ENCODE measurements at places on chromosomes 3 and 15.

GRCh38 chr15:73941044-73941443, 14.8 kb downstream of the LOXL1 start:
- DNase-seq: peak; percentile 93

GRCh38 chr3:13073326-13074005, at the start of gene IQSEC1:
TSS of gene IQSEC1 (minus strand) at chr3:13073429. CDS start at chr3:13073014, 415 bp downstream.
- DNase-seq: no peak

DNA sequence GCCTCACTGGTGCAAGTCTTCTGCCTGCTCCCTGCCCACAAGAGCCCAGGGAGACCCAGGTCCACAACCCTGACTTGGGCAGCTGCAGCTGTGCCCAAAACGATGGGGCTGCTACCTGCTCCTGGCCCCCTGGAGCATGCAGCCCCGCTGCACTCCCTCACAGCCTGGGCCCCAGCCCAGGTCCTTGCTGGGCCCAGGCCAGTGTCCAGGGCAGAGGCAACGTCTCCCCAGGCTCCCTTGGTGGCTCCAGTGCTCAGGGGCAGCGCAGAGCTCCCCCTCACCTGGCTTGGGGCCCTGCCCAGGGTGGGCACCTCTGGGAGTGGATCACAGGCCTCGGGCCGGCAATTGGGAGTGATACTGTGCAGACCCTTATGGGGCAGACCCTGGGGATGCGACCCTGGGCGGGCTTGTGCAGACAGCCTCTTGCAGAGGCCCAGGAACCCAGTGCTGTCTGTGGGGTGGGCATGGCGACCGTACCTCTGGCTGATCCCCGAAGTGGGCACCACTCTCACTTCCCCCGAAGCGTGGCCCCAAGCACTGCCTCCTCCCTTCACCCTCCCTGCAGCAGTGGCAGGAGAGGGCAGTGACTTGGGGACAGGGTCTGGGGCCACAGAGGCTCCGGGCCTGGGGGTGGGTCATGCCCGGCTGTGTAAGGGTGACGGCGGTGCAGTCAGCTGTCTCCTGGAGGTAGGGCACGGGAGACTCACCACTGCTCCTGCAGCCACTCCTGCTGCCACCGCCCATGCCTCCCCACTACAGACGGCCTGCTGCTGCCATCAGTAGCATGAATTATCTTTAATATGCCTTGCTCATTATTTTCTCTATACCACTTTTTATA, 255.9 kb downstream of the DOCK3 start:
- DNase-seq: no peak

- no peak for DNase-seq
Measured at GRCh38 chr15:91886878-91887277, 33.4 kb downstream of the SLCO3A1 start.

- DNase-seq: no peak
Measured at GRCh38 chr3:160009525-160009924, 20.9 kb downstream of the IL12A start.

- DNase-seq: peak; percentile 84
Measured at GRCh38 chr3:128549283-128550112, 56.5 kb upstream of the GATA2 start.

- no peak for DNase-seq
Measured at GRCh38 chr15:20386198-20386597, 155.4 kb downstream of the GOLGA6L6 start.

DNA sequence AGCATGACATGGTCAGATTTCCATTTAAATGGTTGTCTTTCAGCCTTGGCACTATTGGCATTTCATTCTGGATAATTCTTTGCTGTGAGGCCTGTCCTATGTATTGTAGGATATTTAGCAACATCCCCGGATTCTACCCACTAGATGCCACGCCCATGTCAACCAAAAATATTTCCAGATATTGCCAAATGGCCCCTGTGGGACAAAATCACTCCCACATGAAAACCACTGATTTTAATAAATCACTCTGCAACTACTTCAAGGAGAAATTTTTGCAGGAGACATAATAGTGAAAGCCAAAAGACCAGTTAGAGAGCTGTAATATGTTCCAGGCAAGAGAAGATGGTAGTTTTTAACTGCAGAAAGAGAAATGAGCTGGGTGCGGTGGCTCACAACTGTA, 55.9 kb upstream of the RARB start:
- DNase-seq: peak; percentile 2

GRCh38 chr15:68909601-68910100, 20.7 kb upstream of the SPESP1 start:
- DNase-seq: no peak

DNA sequence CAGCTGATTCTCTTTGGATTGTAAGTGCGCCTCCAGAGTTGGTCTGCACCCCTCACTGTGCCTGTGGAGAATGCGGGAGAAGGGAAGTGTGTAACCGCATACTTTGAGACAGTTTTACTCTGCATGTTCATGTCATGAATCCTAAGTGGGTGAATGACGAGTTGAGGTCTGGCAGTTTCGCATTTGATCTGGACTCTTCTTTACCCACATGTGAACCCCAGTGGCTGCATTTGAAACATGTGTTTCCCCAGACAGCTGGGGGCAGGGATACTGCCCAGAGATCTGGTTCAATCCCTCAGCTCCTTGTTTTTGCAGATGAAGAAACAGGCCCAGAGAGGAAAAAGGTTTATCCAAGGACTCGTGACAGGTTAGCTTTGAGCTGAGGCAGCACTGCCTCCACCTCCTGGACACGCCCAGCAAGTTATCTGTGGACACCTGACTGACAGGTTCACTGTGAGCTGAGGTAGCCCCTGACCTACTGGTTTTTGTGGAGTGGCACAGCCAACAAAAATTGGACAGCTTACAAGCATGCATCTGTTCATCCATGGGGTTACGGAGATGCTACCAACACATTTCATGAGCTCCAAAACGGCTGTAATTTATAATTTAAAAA, 207.3 kb downstream of the XXYLT1 start:
- DNase-seq: no peak

GRCh38 chr3:74165211-74165610, 449.2 kb downstream of the CNTN3 start:
- DNase-seq: no peak

GRCh38 chr3:9781978-9782603, 10.2 kb downstream of the TADA3 start:
- no peak for DNase-seq

DNA sequence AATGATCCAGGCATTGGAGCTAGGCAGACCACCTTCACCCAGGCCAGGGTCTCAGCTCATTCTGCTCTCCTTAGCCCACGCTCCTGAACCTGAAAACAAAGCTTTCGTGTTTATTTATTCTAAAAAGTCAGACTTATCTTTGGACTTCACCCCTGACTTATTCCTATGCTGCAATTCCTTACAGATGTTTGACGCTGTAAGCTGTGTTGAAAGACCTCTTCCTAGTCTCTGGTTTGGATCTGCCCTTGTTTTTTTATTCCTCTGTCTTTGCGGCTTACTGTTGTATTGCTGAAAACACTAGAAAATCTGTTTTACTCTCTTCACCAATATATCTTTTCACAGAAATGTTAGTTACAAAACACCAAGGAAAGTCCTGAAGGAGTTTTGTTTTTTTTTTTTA, 40.5 kb upstream of the LDHAL6B start:
- DNase-seq: no peak

GRCh38 chr15:73258271-73259108, 110.3 kb downstream of the HCN4 start:
- no peak for DNase-seq

DNA sequence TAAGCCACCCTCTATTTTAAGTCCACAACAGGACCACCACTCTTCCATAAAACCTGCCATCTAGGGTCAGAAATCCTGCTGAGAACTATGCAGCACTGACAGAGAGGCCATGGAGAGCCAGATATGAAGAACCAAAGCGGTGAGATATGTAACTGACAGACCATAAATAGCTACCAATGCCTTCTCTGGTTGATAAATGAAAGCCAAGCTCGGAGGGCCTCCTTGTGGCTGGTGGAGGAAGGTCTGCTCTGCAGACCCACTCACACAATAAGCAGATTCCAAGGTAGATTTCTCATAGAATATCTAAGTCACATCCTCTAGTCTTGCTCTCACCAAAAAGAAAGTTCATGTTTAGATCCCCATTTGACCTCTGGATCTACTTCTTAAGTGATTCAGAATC, 38.9 kb downstream of the RYK start:
- peak; percentile 67 for DNase-seq

GRCh38 chr3:82222401-82222800, 461.0 kb upstream of the GBE1 start:
- no peak for DNase-seq

DNA sequence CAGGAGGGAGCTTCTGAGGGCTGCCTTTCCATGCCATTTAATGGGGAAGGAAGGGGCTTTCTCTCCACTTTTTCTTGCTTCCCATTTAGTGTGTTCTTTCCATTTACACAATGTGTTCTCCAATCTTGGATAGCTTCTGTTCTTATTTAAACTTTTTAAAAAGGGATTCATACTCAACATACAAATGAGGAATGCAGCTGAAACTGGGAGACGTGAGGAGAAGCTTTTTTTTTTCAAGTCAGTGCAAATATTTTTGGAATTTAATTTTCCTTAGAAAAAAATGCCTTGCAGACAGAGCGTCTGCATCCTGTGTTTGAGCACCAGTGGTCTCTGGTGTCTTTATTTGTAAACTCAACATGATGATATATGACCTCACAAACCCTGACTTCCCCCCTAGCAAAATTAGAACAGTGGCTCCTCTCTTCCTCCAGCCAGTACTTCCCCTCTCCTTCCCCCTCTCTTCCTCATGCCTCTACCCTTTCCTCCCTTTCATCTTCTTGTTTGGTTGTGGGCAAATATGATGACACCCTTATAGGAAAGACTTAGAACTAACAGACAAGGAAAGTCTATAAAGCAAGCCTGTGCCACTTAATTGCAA, 48.1 kb upstream of the PCSK6 start:
- DNase-seq: no peak

DNA sequence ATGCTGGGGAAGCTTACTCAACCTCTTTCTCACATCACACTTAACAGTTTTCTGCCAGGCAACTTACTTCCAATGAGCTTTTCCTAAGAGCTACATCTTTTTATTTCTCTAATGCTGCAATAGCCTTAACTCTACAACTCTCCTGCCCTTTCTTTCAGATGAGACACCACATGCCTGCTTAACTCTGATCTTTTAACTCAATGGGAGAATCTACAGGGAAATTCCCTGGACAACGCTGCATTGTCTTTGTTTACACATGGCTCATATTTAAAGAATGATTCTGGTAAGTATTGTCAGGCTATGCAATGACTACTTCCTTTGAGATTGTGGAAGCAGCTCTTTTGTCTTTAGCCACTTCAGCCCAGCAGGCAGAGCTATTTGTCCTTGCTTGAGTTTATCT, 353.1 kb upstream of the BCHE start:
- peak; percentile 65 for DNase-seq

- DNase-seq: no peak
Measured at GRCh38 chr3:67809370-67809935, 155.0 kb upstream of the SUCLG2 start.
